Pulmonary artery endothelial cell (primary cell): ENCODE measurements at places on chromosomes 7 and 10. TPM values are rescaled to one million over a fixed set of nuclear protein-coding genes. Genes with fewer than 3 reads are reported as not detected.

NME8 gene
- total RNA-seq, result not detected in 2 replicates

GRCh38 chr10:84743483-84743882 lies 415.1 kb downstream of the CCSER2 start:
- DNase-seq, result no peak

- peak; percentile 10 for DNase-seq
Measured at GRCh38 chr7:43700059-43700501, 29.2 kb downstream of the COA1 start.

DENND2A gene
- 0.04 and 0.07 TPM in 2 replicates for total RNA-seq

ABCC2 gene
- total RNA-seq, result 0.66 and 0.99 TPM in 2 replicates

- DNase-seq, result no peak
Measured at GRCh38 chr7:30752979-30753378, 1.0 kb downstream of the INMT start.

ARID5B gene
- 4.6 and 17.0 TPM in 2 replicates for total RNA-seq

DNA sequence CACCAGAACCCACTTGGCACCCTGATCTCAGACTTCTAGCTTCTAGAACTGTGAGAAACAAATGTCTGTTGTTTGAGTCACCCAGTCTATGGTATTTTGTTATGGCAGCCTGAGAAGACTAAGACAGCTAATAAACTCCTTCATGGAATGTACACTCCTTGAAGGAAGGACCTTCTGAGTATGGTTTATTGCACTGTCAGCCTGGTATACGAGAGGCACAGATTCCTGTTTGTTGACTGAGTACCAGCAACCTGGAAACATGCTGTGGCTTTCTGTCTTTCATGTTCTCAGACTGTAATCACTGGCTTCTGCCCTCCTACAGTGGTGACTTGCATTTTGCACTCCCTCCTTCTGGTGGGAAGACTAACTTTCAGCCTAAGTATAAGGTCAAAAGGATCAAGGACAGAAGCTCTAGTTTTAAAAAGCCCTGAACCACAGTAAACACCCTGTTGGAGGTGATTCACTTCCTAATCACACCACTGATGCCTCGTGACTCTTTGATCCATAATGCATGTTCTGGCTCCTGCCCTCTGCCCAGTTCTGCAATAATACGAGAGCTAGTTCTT lies 319.0 kb upstream of the NPSR1 start:
- DNase-seq, result no peak

AGAP3 gene
- total RNA-seq, result 52.1 and 61.4 TPM in 2 replicates

AOAH gene
- total RNA-seq, result not detected in 2 replicates

GRCh38 chr7:114956702-114957101 lies 34.8 kb downstream of the MDFIC start:
- DNase-seq, result no peak

IGFBP1 gene
- 0.26 and 2.1 TPM in 2 replicates for total RNA-seq

AQP1 gene
- total RNA-seq, result 3.4 and 6.4 TPM in 2 replicates

GRCh38 chr7:111168182-111168581 lies 77.3 kb downstream of the LRRN3 start:
- DNase-seq, result no peak

DNA sequence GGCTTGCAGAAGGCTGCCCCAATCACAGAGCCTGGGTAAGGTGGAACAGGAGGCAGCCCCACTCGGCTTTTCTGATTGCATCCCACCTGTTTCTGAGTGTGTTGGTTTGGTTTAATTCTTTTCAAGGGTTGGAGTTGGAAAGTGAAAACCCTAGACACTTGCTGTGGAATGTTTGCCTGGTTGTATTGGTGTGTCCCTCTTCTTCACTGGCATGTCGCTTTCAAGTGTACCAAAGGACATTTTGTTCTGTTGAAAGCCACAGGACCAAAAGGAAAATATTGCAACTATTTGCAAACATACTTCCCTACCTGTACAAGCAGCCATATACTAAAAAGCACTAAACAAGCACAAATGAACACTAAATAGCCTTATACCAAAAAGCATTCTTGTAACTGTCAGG lies 60.5 kb downstream of the NHLRC2 start:
- DNase-seq, result no peak

DNA sequence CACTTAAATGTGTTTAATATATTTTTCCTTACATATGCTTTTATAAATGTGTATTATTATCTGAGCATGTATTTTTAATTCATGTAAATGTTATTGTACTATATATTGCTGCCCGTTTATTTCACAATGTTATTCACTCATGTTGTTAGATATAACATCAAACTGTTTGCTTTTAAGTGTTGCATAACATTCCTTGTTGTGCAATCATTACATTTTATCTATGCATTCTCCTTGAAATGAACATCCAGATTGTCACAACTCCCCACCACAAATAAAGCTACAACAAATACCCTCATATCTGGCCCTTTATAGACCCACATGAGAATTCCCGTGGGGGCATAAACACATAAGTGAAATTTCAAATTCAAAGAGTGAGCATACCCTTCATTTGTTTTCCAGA lies 264.2 kb downstream of the HPSE2 start:
- no peak for DNase-seq
